ENCODE measurements at places on chromosomes 2 and 18. TPM values are rescaled to one million over a fixed set of nuclear protein-coding genes. Genes with fewer than 3 reads are reported as not detected.

The SFXN5 gene
- total RNA-seq, result 6.5 TPM

The GPR75 gene
- total RNA-seq, result 4.3 TPM

The CCDC121 gene
- total RNA-seq, result 1.3 TPM

The SCG2 gene
- total RNA-seq, result not detected

The ARL5A gene
- 41.6 TPM for total RNA-seq

The PIEZO2 gene
- total RNA-seq, result not detected

The KCNE4 gene
- total RNA-seq, result not detected

- H3K36me3 ChIP-seq, result no peaks in the 10 kb centered on the region
- H3K4me3 ChIP-seq, result no peak overlapping the region
- H3K27me3 ChIP-seq, result no peaks in the 10 kb centered on the region
Measured at GRCh38 chr2:235406430-235406829, 87.4 kb upstream of the AGAP1 start.

DNA sequence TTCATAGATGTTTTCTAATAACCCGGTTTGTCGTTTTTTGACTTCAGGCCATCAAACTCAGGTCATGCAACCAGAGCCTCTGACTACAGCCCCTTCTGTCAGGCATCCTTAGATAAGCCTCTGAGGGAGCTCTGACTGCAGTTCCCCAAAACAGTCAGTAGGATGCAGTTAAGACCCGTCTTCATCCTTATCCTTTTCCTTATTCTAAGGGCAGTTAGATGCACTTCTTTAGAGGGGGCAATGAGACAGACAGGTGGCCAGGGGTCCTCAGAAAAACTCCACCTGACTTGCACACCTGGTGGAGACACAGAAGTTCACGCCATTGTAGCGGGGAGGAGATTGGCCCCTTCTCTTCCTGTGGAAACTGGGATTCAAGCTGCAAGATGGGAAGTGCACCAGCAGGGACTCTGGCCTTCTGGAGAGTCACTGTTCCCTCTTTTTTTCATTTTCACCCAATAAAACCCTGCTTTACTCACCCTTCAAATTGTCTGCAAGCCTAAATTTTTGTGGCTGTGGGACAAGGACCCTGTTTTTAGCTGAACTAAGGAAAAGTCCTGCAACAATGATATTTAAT, 104.8 kb upstream of the TFPI start:
- no peak overlapping the region for H3K4me3 ChIP-seq
- no peaks in the 10 kb centered on the region for H3K4me1 ChIP-seq
- DNase-seq, result no peak
- H3K27me3 ChIP-seq, result no peaks in the 10 kb centered on the region

DNA sequence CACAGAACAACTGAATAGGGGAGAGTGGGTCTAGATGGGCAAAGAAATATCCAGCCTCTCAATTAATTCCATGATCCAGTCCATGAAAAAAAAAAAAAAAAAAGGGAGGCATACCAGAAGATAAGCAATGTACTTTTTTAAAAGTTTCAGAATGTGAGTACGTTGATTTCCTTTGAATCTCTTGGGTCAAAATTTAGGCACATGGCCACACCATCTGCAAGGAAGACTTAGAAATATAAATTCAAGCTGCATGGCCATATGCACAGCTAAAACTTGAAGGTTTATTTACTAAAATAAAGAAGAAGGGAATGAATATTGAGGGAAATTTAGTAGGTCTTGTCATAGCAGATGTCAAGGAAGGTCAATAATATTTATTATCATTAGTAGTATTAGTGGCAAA, 286.5 kb upstream of the CDH7 start:
- H3K27me3 ChIP-seq, result no peaks in the 10 kb centered on the region
- no peak overlapping the region for H3K4me3 ChIP-seq
- no peak overlapping the region for H3K27ac ChIP-seq

DNA sequence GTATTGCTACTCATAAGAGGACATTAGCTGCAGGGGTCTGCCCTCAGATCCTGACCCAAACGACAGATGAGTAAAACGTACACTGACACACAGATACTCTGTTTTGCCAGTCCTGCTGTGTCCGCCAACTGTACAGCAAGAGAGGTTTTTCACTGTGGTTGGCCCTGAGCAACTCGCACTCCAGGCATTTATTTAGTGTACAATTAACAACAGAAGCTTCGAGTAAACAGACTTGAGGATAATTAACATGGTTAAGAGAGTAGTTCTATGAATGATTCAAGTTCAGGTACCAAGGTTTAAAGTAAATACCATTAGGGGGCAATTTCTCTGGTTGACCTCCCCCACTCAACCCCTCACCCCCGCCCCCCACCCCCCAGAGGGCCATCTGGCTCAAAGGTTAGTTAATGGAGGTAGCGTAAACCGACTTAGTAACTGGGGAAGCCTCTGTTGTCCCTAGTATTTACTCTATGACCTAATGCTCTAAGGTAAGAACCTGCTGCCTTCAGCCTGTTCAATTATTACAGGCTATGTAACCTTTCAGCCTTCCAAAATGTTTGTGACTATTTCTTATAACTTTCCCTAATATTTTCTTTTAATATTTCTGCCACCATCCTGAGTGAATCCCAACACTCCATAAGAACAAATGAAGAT, 103.9 kb upstream of the XIRP2 start:
- no peak overlapping the region for H3K4me3 ChIP-seq
- no peak overlapping the region for H3K27ac ChIP-seq
- H3K4me1 ChIP-seq, result no peaks in the 10 kb centered on the region

DNA sequence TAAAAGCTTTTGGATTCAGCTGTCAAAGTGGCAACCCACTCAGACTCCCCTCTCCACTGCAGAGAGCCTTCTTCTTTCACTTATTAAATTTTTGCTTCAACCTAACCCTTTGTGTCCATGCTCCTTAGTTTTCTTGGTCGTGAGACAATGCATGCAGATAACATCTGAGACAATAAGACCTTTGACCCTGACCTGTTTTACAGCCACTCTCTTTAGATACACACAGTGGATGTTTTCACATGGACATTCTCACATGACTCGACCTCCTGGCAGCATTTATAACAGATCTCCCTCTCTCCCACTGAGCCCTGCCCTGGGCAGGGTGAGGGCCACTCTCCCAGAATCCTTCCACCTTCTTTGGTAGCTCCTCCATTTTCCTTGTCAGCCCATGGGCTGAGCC, 30.4 kb upstream of the IL36G start:
- no peak overlapping the region for H3K27ac ChIP-seq
- H3K27me3 ChIP-seq, result no peaks in the 10 kb centered on the region
- no peaks in the 10 kb centered on the region for H3K36me3 ChIP-seq
- no peak overlapping the region for H3K4me3 ChIP-seq
- no peaks in the 10 kb centered on the region for H3K4me1 ChIP-seq

GRCh38 chr18:70720607-70721006, 431.8 kb downstream of the SOCS6 start:
- no peaks in the 10 kb centered on the region for H3K27me3 ChIP-seq
- no peak overlapping the region for H3K4me3 ChIP-seq
- DNase-seq, result no peak
- no peak overlapping the region for H3K27ac ChIP-seq
- H3K36me3 ChIP-seq, result no peaks in the 10 kb centered on the region

- H3K27ac ChIP-seq, result no peak overlapping the region
- H3K4me1 ChIP-seq, result no peaks in the 10 kb centered on the region
- DNase-seq, result no peak
- H3K4me3 ChIP-seq, result no peak overlapping the region
Measured at GRCh38 chr18:30814446-30814845, 228.1 kb downstream of the DSC3 start.

GRCh38 chr18:22451796-22452195, 34.1 kb upstream of the CTAGE1 start:
- DNase-seq, result no peak
- H3K27ac ChIP-seq, result no peak overlapping the region
- no peaks in the 10 kb centered on the region for H3K4me1 ChIP-seq
- no peak overlapping the region for H3K4me3 ChIP-seq
- H3K36me3 ChIP-seq, result no peaks in the 10 kb centered on the region

DNA sequence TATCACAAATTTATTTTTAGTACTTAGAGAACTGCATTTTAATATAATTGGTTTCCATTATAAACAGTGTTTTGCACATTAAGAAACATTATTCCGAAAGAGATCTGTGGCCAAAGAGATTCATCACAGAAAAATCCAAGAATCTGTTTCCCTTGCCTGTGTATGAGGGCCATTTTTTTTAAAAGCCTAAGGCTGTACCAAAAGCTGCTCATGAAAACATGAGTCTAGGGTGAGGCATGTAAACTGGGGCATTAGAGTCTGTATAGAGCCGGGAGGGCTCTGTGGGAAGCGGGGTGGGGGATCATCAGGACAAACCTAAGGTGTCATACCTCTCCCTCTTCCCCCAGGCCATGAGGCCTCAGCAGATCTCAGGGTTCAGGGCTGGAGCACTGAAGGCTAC, 223.8 kb downstream of the FBXO15 start:
- H3K27ac ChIP-seq, result no peak overlapping the region
- no peak overlapping the region for H3K4me3 ChIP-seq
- no peaks in the 10 kb centered on the region for H3K36me3 ChIP-seq
- no peaks in the 10 kb centered on the region for H3K27me3 ChIP-seq
- no peaks in the 10 kb centered on the region for H3K4me1 ChIP-seq

DNA sequence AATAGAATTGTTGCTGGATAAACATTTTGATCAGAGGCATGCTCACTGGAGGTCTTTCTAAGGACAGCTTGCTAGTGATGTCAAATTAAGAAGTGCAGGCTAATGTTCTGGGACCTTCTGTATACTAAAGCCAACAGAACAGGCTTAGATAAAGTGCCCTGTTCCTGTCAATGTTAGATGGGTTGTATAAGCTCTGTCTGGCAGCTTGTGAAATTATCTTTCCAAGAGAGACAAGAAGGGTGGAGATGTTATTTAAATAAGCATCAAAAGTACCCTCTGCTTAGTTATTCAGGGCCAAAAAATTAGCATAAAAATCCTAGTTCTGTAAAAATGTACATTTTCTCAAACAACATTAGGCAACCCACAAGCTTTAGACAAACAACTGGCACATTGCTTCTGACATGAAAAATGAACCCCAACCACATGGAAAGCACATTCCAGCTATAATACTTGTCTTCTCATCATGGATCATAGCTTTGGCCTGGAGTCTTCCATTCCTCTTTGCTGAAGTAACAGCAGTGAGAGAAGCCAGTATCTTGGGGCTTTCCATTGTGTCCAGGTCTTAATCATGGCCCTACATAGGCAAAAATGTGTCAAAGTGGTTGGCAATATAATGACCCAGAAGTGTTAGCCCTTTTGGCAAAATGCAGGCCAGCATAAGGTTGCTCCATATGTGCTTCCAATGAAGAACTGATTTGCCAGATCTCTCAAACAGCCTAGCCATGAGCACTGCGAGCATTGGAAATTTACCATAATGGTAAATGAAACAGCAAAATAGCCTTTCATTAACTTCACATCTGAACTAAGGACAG, 478.1 kb upstream of the ZNF804A start:
- no peak for DNase-seq
- H3K27me3 ChIP-seq, result no peaks in the 10 kb centered on the region
- H3K27ac ChIP-seq, result no peak overlapping the region
- no peaks in the 10 kb centered on the region for H3K4me1 ChIP-seq

- H3K4me3 ChIP-seq, result no peak overlapping the region
- no peaks in the 10 kb centered on the region for H3K4me1 ChIP-seq
- H3K27me3 ChIP-seq, result no peaks in the 10 kb centered on the region
- DNase-seq, result no peak
Measured at GRCh38 chr18:49011291-49011746, 60.6 kb upstream of the SMAD7 start.

GRCh38 chr2:25671622-25672021, 1.8 kb downstream of the DTNB start:
- no peaks in the 10 kb centered on the region for H3K36me3 ChIP-seq
- H3K4me1 ChIP-seq, result peaks cover 28% of the 10 kb centered on the region
- no peak for DNase-seq
- no peak overlapping the region for H3K27ac ChIP-seq

- no peak overlapping the region for H3K27ac ChIP-seq
- H3K27me3 ChIP-seq, result no peaks in the 10 kb centered on the region
- DNase-seq, result no peak
- H3K36me3 ChIP-seq, result no peaks in the 10 kb centered on the region
Measured at GRCh38 chr2:212532585-212532984, 6.0 kb downstream of the ERBB4 start.

Data from CD4-positive, alpha-beta memory T cell (primary cell).